ENCODE measurements at places on chromosomes 3 and 15. TPM values are rescaled to one million over a fixed set of nuclear protein-coding genes. Genes with fewer than 3 reads are reported as not detected.

DNA sequence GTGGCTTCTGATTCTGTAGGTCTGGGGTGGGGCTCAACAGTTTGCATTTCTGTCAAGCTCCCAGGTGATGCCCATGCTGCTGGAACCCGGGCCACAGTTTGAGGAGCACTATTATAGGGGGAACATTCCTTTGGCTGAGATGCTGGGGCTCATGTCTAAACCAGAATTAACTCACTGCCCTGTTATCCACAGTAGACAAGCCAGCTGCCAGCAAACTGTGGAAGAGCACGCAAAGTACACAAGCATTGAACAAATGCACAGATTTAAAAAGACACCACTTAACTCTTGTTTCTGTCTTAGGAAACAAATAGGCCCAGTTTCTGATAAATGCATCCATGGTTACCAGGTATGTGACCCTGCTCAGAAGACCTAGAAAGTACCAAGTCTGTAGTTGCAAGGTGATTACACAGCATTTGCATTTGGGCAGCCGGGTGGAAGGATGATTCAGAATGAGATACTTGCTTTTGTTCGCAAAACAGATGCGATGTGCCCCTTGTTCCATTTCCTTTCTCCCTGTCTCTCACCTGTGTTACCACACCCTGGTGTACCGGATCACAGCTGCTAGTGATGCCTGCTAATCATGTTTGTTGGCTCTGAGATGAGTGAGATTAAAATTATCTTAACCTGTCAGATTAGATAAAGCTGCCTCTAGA is 12.4 kb downstream of the GYG1 start:
- no peak for DNase-seq

DNA sequence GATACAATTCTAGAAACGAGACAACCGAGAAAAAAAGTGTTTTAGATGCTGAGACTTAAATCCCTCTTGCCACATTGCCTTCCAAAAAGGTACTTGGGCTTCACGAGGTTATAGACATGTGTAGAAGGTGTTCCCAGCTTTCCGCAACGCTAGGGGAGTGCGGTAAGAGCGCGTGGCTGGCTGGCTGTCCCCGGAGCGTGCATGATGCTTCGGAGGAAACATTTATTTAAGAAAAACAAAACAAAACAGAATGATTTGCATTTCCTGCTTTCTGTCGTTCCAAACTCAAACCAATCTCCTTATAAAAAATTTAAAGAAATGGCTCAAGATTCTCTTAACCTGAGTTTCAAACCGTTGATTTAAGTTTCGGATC is 841 bp downstream of the SLC6A20 start:
- no peak for DNase-seq

- DNase-seq = no peak
Measured at GRCh38 chr3:27467545-27467944, 16.6 kb downstream of the SLC4A7 start.

GRCh38 chr15:60035344-60035743 is 31.2 kb downstream of the FOXB1 start:
- DNase-seq = no peak

DNA sequence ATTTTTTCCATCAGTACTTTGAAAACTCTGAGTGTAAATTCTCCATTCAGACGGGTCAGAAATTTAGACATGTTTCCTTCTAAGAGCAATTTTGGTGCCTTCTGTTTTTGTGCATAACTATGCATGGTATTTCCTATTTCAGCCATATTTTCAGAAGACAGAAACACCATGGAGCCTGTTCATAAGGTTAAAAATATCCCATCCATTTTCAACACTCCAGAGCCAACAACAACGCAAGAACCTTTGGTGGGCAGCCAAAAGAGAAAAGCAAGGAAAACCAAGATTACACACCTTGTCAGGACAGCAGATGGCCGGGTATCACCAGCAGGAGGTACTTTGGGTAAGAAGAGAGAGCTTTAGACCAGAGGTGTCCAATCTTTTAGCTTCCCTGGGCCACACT is 275.6 kb downstream of the BBX start:
- DNase-seq = no peak

The MIX23 gene
- 32.8 TPM for total RNA-seq
